ENCODE measurements at places on chromosomes 7 and 10.

DNA sequence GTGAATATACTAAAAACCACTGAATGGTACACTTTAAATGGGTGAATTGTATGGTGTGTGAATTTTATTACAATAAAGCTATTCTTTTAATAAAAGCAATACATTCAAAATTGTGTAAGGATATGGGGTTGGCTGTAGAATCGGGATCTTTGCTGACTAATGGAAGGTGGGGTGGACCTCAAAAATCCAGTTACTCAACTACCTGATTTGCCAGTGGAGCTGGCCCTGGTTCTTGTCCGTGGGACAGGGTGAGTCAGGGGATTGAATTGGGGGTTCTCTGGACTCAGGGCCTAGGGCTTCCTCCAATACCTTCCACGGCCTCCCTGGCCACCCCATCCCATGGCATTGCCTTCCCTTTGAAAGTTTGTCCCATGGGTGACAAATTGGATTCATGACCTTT, 13.5 kb upstream of the RABGEF1 start:
- no peak for DNase-seq

GRCh38 chr10:76408646-76409045, 977.2 kb downstream of the LRMDA start:
- no peak for DNase-seq

DNA sequence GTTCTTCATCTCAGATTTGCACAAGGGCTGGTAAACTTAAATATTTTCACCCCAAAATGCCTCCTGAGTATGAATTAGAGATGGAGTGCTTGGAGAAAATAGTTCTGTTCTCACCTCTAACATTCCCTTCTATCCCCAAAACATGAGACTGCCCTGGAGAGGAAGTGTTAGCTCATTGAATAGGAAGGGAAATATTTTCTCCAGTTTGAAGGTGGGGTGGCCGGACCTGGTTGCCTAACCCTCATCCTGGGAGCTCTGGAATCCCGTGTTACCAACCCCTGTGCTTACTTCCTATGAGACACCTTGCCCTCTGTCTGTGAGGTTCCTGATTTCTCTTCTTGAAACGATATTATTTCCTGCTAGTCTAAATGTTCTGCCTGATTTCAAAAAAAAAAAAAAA, 779 bp downstream of the IFIT2 start:
- DNase-seq: no peak

GRCh38 chr10:5775685-5776084, 37.5 kb downstream of the GDI2 start:
- peak; percentile 58 for DNase-seq
